Non-pigmented ciliary epithelial cell (primary cell): ENCODE measurements at places on chromosomes 2 and 18.

DNA sequence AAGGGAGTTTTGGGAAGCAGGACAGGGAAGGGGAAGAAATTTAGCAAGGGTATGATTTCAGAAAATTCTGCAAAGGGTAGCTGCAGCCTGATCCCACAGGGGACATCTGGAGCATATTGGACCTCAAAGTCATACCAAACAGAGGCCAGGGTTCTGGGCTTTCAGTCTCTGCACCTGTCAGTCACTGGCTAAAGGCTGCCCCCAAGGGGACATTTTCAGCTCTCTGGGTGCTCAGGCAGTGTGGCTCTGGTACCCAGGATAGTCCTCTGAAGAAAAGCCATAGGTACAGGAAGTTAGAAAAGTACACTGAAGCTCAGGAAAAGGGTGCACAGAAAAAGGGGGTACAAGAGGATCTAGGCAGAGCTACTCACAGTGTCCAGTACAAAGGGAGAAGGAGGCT lies 149.2 kb downstream of the INSIG2 start:
- DNase-seq = no peak

GRCh38 chr18:25225151-25225550 lies 126.8 kb downstream of the ZNF521 start:
- no peak for DNase-seq

GRCh38 chr2:128408349-128409305 lies 90.0 kb upstream of the HS6ST1 start:
- no peak for DNase-seq

GRCh38 chr2:230900336-230900995 lies 24.6 kb downstream of the GPR55 start:
- DNase-seq = no peak

DNA sequence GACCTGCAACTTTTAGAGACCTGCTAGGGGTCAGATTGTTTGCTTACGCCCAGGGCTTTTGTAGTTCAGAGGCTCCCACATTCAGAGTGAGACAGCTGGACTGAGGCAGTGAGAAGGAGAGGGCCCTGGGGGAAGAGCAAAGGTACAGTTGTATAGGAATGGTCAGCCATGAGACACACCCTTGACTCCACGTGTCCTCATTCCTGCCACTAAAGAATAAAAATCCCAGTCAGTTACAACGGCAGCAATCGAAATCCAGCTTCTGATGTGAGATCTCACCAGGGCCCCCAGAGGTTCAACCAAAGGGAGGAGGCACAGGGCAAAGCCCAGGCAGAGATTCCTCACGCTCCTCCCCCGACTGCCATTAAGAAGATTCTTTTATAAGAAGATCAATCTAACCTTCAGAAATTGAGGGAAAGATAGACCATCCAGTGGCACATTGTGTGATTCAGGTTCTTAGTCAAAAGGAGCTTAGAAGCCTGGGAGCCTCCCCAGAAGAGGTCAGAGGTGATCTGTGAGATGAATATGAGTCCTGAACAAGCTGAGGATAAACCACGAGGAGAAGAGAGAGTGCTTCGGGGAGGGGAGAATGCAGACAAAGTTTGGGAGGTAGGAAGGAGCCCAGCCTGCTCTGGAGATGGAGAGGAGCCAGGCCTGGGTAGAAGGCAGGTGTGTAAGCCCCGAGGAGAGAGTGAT lies 317.0 kb downstream of the CYP26B1 start:
- no peak for DNase-seq
